Right cardiac atrium (tissue), 5 donors: ENCODE measurements at places on chromosomes 7 and 10. TPM values are rescaled to one million over a fixed set of nuclear protein-coding genes. Genes with fewer than 3 reads are reported as not detected.

Gene GPR141
- not detected for total RNA-seq

- no peak for DNase-seq
These were observed 11.3 kb upstream of the MRPS24 start for GRCh38 chr7:43880596-43880995.

DNA sequence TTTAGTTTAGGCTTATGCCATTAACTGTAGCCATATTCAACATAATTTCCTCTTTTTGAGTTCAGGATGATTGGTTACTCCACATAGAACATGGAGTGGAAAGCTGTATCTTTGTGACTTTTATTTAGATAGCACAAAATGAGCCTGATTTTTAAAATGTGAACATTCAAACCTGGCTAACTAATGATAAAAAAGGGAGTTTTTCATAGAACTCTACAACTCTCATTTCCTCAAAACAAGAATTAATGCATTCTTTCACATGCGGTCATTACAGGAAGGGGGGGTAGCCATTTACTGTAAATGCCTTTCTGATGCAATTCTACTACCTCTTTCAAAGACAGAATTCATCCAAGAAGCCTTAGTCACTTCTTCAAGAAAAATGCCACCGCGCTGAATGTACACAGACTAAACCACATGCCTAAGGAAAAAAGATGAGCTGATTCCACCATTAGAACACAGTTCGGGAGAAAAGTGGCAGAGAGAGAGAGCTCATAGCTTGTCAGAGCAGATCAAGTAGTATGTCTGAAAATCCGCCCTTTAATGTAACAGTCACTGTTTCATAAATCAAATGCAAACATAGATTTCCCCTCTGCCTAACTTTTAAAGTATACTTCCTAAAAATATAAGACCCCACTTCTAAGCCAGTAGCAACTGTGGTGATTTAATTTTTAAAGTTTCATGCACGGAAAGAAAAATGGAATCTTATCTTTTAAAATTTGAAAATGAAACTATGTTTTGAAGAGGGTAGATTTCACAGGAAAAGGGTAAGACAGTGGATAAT, 226.4 kb upstream of the KLF14 start:
- no peak for DNase-seq

- DNase-seq = no peak
These were observed 209.4 kb downstream of the LRMDA start for GRCh38 chr10:75640803-75641202.

DNA sequence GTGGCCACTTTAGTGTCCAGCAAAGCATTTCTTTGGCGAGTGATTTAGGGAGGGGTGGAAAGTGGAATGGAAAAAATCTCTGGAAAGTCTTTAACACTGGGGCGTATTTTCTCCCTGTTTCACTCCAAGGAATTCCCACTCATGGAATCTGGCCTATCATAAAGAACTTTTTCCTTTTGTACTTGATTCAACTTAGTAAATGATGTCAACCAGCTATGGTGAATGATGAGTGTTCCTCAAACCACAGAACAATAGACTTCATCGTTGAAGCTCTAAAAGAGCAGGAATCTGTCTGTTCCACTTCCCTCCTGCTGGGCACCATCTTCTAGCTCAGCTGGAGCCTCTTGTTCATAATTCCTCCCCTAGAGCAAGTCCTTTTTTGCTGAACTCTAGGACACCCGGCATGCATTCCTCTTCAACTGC, 66.5 kb downstream of the EPDR1 start:
- no peak for DNase-seq

GRCh38 chr7:1591396-1591795, 21.6 kb upstream of the PSMG3 start:
- DNase-seq = peak; percentile 3

DNA sequence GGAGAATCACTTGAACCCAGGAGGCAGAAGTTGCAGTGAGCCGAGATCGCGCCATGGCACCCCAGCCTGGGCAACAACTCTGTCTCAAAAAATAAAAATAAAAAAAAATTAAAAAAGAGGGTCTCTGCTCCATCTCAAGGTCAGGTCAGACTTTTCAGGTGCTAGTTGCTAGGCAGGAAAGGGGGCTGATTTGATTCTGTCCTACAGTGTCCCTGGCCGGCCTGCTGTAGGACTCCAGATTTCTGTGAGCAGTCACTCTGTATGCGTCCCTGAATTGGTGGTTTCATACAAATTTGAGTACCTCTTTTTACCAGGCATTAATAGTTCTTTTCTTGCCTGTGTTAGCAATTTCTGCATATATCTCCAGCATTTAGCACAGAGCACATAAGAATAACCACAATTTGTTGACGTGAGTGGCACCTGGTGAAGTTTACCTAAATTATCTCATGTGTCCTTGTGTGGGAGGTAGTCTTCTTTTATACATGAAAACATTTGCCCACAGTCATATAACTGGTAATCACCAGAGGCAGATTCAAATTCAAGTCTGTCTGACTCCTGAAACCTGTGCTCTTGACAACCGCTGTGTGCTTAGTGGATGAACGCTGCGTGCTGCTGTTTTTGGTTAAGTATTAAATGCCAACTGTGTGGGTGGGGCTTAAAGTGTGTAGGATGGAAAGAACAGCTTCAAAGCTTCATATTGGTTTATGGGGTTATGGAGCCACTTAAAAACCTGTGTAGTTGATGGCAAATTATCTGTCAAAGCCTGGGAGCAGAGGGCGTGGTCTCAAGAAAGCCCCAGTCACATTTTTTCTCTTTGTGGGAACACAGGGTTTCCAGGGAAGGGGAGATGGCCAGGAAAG, 3.2 kb upstream of the ZNF775 start:
- no peak for DNase-seq

- DNase-seq = no peak
These were observed 65.1 kb upstream of the BET1 start for GRCh38 chr7:94069162-94069739.

DNA sequence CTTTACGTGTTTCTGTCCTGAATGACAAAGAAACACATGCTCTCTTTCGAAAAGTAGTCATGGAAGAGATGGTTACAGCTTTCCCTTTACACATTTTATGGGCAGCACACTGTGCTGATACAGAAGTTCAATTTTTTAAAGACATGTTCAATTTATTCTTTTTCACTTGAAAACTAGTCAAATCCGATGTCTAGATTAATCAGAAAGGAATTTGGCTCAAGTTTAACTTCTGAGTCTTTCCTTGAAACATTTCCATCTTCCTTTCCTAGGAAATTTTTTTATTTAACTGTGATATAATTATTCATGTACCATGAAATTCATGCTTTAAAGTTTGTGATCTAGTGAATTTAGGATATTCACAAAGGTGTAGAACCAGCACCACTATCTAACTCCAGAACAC, 360.1 kb downstream of the TNS3 start:
- DNase-seq = no peak

DNA sequence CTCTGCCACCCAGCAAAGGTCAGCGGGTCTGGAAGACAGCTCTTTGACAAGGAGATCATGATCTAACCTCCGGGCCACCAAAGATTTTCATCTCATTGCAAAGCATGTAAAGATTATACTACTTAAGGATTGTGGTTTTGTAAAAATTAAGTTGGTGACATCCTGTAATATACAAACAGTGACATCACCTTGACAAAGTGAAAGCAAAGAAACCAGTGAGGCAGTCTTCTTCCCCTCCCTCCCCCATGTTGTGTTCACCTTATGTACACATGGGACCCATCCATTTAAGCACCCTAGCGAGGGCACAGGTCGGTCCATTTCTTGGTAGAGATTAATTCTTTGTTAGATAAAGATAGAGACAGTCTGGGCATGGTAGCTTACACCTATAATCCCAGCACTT, 3.9 kb downstream of the MDH2 start:
- DNase-seq = no peak

DNA sequence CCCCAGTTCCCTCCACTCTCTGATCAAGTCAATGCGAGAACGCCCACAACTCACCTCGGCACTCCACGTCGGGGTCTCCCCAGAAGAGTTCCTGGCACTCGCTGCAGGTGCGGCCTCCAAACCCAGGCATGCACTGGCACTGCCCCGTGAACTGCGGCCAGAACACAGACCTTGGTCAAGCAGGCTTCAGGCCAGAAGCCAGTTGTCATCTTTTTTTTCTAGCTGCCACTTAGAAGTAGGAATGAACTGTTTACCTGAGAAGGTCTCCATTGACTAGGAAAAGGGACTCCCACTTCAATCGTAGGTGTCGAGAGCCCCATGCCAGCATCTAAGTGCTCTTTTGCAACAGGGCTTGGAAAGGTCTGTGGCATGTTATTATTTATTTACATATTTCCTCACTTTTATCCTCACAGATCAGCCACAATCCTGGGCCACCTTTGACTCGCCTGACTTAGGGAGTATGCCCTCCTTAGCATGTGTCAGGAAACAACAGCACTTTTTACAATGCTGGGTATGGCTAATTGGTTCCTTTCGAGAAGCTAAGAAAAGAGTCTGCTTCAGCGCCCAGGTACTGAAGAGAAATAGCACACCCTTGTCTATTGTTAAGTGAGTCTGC, 51.7 kb downstream of the LAMB1 start:
- DNase-seq = no peak
